ENCODE measurements at places on chromosomes 13 and 19.

DNA sequence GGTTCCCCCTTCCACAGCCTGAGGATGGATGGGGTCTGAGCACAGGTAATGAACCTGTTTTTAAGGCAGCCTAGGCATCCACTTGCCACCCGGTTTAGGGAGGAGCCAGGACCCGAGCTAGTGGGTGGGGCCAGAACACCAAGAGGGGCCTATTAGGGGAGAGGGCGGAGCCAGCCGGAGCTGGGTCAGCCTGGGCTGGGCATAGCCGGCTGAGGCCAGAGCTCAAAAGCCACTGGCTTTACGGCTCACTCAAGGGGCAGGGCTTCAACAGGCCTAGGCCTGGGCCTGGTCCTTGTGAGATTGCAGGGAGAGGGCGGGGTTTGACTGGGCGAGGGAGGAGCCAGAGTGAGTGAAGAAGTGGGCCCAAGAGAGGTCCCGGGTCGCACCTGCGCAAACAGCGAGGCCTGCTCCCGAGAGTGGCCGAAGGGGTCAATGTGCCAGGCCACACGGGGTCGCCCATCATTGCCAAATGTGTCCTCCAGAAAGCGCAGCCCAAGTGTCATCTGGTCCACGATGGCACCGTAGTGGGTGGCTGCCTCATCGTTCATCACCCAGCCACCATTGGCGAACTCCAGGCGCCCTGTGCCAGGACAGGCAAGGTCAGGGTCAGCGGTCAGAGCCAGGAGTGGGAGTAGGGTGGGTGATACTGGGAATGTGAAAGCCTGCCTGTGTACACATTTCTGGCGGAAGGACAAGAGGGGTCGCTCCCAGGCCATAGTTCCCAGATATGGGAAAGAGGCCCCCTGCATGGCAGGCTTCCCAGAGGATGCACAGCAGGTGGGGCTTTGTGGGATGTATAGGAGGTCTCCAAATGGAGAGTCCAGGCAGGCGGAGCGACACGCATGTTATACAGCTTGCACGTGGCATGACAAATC, 1.9 kb downstream of the MAN2B1 start:
- DNase-seq = no peak

GRCh38 chr19:44626048-44626624, 12.8 kb downstream of the IGSF23 start:
- no peak for DNase-seq

DNA sequence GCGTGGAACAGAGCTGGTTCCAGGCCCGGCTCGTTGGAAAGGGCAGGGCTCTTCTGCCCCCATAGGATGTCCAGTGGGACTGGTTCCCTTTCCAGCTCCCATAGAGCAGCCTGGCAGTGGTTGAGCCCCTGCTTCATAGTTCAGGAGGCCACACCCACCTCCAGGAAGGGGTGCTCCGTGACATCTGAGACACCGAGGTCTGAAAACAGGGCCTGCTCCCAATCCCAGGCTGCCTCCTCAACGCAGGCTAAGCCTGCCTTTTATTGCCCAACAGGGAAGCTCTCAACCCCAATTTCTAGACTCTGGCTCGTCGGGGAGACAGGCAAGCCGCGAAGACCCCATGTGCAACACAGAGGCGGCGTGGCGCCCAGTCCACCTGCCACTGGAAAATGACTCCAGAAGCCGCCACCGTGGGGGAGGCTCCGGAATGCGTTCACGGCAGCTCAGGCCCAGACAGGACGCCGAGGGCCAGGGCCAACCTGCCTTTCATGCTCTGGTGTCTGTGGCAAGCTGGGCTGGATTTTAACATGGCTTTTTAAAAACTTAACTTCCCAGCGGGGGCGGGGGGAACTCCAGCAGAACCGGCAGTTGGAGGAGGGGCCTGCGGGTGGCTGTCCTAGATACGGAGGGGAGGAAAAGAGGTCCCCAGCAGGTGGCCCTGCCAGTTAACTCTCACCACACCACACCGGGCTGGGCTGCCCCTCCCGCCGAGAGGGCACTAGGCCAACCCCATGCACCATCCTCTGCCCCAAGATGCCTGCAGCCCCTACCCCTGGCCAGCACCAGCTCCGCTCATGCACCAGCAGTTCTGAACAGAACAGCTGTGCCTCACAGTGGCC, 17.9 kb upstream of the TINCR start:
- DNase-seq = no peak

DNA sequence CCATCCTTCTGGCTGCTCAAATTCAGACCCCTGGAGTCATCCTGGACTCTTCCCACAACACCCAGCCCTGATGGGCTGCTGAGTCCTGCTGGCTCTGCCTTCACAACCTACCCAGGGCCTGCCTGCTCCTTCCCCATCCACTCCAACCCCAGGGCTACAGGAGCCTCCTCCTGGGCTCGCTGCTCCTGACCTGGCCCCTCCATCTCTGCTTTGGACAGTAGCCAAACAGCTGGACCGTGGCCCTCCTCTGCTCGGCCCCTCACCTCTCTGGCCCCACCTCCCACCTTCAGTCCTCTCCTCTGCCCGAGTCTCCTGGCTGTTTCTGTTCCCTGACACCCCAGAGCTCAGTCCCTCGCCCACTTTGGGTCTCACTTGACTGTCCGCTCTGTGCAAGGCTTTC, 66.7 kb downstream of the CEBPG start:
- DNase-seq = no peak

DNA sequence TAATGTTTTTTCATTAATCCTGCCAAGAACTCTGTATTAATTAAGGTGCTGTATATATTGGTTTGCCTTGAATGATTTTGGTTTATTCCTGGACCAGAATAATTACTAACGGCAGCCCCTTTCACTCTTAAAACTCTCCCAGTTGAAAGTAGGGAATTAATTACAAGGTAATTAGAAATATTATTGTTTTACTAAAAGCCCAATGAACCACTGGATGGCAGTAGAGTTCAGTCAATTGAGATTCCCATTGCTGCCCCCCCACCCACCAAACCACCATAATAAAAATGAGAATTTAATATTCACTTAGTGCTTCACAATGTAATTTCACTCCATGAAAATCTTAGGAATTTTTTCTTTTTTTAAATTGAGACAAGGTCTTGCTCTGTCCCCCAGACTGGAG, 13.7 kb downstream of the WBP4 start:
- peak; percentile 37 for DNase-seq

DNA sequence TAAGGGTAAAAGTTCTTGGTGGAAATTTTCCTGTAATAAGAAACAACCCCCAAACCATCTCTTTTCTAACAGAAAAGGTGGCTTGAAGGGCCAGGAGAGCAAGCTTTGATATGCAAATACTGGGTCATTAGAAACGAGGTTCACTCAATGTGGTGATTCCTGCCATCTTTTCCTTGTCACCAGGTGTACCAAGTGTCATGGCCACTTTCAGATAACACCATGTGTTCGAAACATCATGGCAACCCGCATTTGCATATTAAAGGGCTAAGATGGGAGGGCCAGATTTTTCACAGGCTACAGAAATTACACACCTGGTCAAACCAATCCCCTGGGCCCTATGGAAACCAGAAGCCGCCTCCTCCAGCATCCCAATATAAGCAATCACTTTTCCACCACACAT, 15.3 kb downstream of the LGALS16 start:
- DNase-seq = no peak

DNA sequence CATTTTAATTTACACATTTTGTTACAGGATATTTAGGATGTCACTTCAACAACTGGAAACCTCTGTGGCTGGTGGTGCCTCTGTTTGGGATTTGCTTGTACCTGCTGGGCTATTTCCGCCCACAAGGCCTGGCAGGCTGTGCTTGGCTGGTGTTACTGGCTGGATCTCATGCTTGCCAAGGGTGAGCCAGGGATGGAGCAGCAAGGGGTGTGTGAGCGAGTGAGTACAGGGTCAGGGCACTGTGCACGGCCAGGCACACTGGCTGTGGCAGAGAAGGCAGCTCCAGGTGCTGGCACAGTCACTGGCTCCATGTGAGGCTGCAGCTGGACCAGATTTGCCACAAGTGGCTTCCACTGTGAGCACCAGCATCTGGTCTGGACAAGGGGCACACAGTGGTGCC, 1254.8 kb downstream of the SLITRK5 start:
- no peak for DNase-seq

DNA sequence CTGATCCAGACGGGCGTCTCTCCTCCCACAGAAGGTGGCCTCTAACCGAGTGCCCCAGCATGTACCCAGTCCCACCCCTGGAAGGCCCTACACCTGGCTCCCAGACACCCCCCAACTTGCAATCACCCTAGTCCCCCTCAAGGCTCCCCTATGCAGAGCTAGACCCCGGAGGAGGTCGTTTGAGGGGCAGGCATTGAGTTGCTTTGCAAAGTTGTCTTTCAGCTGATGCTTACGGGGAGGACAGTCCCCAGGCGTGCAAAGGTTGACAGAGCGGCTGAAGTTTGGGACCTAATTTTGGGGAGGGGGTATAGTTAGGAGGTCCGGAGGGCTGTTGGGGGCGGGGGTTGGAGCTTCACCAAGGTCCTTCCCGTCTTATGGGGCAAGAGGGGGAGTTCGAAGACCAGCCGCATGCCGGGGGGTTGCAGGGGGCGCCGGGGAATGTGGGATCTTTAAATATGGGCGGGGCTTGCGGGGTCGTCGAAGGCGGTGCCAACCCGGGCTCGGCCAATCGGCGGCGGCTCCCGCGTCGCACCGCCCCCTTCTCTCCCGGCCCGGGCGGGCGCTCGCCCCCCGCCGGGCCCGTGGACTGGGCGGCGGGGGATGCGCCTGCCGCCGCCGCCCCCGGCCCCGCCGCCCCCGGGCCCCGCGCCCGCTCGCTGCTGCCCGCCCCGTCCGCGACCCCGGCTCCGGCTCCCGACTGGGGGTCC, at the start of gene KCNN1:
TSS of gene KCNN1 (plus strand) at position 558 of the 707 bp plus-strand sequence. CDS start 6,782 bp downstream, outside the sequence.
- DNase-seq = no peak

- no peak for DNase-seq
Observed at GRCh38 chr13:30019648-30020626, 169.5 kb upstream of the UBL3 start.

DNA sequence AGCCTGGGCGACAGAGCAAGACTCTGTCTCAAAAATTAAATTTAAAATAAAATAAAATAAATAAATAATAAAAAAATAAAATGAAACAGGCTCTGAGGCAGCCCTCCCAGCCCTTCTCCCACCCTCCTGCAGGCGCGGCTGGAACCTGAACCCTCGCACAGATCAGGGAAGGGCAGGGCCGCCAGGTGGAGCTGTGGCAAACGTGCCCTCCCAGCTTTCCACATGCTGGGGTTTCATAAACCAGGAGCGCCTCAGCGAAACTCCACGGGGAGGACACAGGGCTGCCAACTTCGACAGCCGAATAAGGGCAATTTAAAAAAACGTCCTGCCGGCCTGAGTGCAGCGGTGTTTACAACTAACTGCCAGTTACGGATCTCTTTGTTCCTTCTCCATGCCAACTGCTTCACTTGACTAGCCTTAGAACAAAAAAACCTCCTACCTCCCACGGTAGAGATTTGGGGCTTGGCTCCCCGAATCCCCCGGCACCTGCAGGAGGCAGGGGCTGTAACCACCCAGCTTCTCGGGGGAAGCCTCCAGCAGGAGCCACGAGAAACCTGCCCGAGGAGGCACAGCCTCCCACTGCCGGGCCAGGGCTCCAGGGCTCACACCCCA, 15.9 kb downstream of the ZNF787 start:
- DNase-seq = peak; percentile 37

All from effector CD4-positive, alpha-beta T cell (primary cell).